ENCODE measurements at places on chromosomes 11 and 22.

GRCh38 chr22:46589871-46590271 is 30.3 kb upstream of the GRAMD4 start:
- no peak for DNase-seq

DNA sequence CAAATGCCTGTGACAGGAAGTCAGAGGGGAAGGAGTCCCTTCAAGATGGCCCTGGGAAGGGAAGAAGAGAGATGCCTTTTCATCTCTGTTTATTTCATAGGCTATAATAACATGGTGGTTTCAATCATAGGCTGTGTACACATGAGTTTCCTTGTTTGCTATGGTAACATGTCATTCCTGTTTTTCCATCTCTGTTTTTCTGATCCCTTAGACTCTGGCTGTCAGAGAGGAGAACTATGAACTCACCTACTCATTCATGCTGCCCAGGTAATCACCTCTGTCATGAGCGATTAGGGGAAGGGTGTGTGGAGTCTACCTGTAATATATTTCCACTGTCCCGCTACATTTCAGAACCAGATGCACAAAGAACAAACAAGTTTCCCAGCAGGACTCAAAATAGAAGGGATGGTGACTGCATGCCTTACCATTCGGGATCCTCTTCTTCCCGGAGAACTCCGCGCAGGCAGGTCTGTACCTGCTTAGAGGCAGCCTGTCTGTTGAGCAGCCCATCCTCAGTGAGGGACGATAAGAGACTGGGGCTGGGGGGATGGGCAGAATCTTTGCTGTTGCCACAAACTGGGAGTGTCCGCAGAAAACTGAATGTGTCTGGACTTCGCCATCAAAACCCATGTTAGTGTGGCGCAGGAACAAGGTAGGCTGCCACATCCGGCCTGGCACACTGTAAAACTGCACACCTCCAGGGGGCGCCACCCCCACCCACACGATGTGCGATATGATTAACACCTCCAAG is 7.1 kb upstream of the PEX26 start:
- no peak for DNase-seq

DNA sequence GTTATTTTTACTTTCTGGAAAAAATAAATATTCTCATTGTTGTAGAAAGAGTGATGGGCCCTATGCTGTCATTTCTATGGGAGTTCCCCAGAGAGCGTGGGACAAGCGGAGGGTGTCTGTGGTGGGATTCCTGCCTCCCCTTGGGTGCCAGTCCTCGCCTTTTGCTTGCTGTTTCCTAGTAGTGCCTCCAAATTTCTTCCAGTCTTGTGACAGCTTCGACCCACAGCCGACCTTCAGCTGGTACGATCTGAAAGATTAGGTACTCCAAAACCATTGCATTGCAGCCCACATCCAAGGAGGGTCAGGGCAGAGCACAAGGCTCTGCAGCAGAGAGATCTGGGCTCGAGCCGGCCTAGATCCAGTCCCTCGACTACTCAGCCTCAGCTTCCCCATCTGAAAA is 58.9 kb upstream of the EMID1 start:
- no peak for DNase-seq

GRCh38 chr11:129726179-129726578 is 89.5 kb upstream of the TMEM45B start:
- DNase-seq = no peak

DNA sequence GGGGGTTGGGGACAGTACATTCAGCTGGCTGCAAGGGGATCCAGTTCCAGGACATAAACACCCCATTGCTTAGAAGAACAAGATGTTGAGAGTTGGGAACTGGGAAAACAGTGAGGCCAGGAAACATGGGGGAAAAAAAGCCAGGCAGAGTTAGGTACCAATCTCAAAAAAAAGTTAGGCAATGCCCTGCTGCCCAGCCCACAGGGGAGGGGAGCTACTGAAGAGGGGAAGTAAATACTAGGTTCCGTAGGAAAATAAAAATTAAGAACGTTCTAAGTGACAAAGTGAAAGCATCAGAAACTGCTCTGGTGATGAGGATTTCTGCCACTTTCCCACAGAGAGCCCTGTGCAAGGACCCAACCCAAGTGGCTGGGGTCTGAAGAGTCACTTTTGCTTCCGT is 12.0 kb downstream of the SPTBN2 start:
- no peak for DNase-seq

GRCh38 chr11:102097186-102097585 is 13.1 kb upstream of the YAP1 start:
- DNase-seq = no peak

All from hematopoietic multipotent progenitor cell treated with erythropoietin and hydrocortisone succinate and interleukin-3 and kit ligand, for 6 days (in vitro differentiated cells).